ENCODE measurements at places on chromosomes 2 and 18.

DNA sequence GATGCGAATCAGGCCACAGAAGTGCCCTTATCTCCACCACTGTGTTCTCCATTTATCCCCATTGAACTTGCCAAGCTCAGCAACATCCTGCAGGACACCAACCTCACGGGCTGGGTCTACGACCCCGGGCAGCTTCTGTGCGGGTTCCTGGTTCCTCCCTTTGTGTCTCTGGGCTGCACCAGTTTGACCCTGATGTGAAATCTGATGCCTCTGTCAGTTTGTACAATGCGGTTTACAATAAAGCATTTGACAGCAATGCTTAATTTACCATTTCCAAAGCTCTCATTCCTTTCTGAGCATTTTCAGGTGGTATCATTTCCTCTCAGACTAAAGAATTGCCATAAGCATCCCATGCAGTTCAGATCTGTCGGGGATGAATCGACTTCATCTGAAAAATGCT lies 3.3 kb upstream of the TMEM18 start:
- DNase-seq, result no peak

DNA sequence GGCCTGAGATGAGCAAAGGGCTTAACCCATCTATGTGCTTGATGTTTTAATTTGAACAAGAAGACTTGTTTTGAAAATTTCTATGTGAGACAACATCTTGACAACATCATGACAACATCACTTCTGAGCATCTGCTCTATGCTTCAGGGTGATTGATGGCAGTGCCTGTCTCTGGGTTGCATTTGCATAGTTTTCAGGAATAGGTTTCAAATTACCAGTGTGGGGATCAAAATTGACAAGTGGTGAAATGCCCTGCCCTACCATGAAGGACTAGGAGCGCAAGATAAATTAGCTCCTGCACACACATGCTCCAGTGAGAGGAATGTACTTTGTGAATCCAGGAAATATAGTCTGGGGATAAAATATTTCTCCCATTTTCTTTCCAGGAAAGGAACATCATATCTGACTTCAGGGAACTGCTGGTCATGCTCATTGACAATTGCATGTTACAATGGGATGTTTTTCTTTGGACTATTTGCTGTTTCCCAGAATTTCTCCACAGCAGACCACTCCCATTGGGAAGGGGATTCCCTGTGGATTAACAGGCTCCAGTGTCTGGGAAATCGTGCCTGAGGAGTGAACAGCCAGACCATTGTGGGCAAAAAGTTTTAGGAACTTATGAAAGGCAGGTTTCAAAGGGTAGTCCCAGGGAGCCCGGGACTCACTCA lies 45.3 kb upstream of the IL1R2 start:
- no peak for DNase-seq

GRCh38 chr2:141055531-141055930 lies 1075.3 kb downstream of the LRP1B start:
- peak; percentile 68 for DNase-seq

GRCh38 chr2:54903736-54904554 lies 146.3 kb downstream of the RTN4 start:
- DNase-seq, result peak; percentile 50

GRCh38 chr2:237413777-237414661 lies at the start of gene COL6A3:
Gene COL6A3 (minus strand): TSS chr2:237414164. CDS start chr2:237396817, 17,347 bp downstream.
- DNase-seq, result peak; percentile 13

- no peak for DNase-seq
Observed at GRCh38 chr2:198702796-198703195, 754.9 kb downstream of the SATB2 start.

All from lung microvascular endothelial cell (primary cell).